ENCODE measurements at places on chromosomes 11 and 22. TPM values are rescaled to one million over a fixed set of nuclear protein-coding genes. Genes with fewer than 3 reads are reported as not detected.

The MFRP gene
- total RNA-seq = not detected

The CABP7 gene
- not detected for total RNA-seq

The MUC15 gene
- total RNA-seq = not detected

DNA sequence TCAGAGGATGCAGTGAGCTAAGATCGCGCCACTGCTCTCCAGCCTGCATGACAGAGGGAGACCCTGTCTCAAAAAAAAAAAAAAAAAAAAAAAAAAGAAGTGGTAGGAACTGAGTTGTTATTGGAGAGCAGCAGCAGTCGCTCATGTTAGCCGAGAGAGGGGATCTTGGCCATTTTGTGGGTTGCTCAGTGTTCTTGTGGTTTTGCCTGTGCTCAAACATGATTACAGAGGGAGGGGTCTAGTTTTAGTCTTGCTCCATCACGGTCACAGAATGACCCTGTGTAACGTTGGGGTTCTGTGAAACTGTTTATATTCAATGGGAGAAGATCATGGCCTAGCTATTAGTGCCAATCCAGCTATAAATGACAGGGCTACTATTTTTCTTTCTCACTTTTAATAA is 1.9 kb downstream of the DPAGT1 start:
- DNase-seq = no peak

- DNase-seq = no peak
Measured at GRCh38 chr22:48354096-48354495, 1473.6 kb downstream of the BRD1 start.

- no peak for DNase-seq
Measured at GRCh38 chr11:105553025-105553424, 56.8 kb upstream of the GRIA4 start.

DNA sequence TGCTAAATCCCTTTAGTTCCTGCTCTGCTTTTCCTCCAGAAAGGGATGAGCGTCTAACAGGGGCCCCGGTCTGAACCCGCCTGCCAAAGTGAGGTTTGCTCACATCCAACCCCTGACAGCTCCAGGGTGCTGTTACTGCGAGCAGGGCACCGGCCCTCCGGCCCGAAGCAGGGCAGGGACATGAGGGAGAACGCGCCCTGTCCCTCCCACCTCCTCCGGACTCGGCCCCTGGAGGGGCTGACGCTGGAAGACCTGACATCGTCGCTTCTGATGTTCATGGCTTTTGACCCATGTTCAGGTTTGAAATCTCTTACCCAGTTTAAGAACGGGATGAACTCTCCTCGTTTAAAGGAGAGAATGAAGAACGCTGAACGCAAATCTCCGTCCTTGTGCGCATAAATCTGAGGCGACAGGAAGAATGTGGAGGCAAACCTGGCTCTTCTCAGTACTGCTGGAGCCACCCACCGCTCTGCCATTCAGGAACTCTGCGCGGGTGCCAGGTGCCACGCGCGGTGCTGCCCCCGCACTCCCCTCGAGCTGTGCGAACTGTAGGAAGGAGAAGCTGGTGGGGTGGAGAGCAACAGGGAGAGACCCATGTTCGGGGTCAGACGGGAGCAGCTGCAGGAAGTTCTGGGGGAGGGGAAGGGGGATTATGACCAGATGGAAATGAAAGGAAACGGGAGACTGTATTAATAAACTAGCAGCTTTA is 826 bp upstream of the EEF1G start:
- DNase-seq = peak; percentile 77

- DNase-seq = no peak
Measured at GRCh38 chr11:114818382-114818781, 140.1 kb downstream of the NXPE2 start.

GRCh38 chr11:46277313-46277621 is 195 bp upstream of the CREB3L1 start:
- DNase-seq = no peak

- no peak for DNase-seq
Measured at GRCh38 chr11:68759991-68760390, 8.7 kb upstream of the TESMIN start.
